Endodermal cell (in vitro differentiated cells): ENCODE measurements at places on chromosomes 2 and 18.

GRCh38 chr18:55753643-55754263, 165.8 kb upstream of the TCF4 start:
- no peak for DNase-seq
- no peak overlapping the region for H3K4me3 ChIP-seq
- peaks cover 3% of the 10 kb centered on the region for H3K4me1 ChIP-seq
- H3K27ac ChIP-seq = no peak overlapping the region
- H3K27me3 ChIP-seq = peaks cover 65% of the 10 kb centered on the region

- no peak overlapping the region for H3K4me3 ChIP-seq
- H3K27me3 ChIP-seq = no peaks in the 10 kb centered on the region
- no peak overlapping the region for H3K27ac ChIP-seq
- H3K4me1 ChIP-seq = no peaks in the 10 kb centered on the region
Measured at GRCh38 chr2:140600116-140600515, 1530.7 kb downstream of the LRP1B start.

DNA sequence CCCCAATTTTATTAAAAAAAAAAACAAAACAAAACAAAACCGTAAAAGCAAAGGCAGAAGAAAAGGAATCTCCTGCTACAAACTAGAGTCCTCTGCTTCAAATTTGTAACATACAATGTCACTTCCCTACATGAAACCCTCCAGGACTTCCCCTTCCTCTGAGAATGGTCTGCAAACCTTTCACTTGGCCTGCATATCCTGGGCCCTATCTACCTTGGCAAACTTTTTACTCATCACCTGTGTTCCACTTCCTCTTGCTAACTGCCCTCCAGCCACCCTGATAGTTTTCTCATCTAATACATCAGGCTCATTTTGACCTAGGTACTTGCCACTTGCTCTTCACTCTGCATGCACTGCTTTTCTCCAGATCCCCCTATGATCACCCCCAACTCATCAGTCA, 255.5 kb downstream of the ETAA1 start:
- H3K27me3 ChIP-seq = peaks cover 6% of the 10 kb centered on the region
- H3K4me3 ChIP-seq = no peak overlapping the region
- H3K27ac ChIP-seq = no peak overlapping the region
- DNase-seq = no peak
- no peaks in the 10 kb centered on the region for H3K36me3 ChIP-seq
- no peaks in the 10 kb centered on the region for H3K4me1 ChIP-seq

GRCh38 chr2:15421753-15422152, 139.4 kb downstream of the NBAS start:
- peaks cover 5% of the 10 kb centered on the region for H3K36me3 ChIP-seq
- no peak overlapping the region for H3K4me3 ChIP-seq
- no peaks in the 10 kb centered on the region for H3K4me1 ChIP-seq
- H3K27ac ChIP-seq = no peak overlapping the region
- DNase-seq = no peak
- no peaks in the 10 kb centered on the region for H3K27me3 ChIP-seq

- no peaks in the 10 kb centered on the region for H3K36me3 ChIP-seq
- H3K27me3 ChIP-seq = no peaks in the 10 kb centered on the region
- DNase-seq = peak; percentile 81
Measured at GRCh38 chr2:10162586-10163497, 40.3 kb downstream of the RRM2 start.
